ENCODE measurements at places on chromosomes 16 and 17.

GRCh38 chr16:10971560-10971961, 27.2 kb downstream of the CLEC16A start:
- no peak for DNase-seq

GRCh38 chr16:47387026-47387734, 73.7 kb downstream of the ITFG1 start:
- DNase-seq = no peak

DNA sequence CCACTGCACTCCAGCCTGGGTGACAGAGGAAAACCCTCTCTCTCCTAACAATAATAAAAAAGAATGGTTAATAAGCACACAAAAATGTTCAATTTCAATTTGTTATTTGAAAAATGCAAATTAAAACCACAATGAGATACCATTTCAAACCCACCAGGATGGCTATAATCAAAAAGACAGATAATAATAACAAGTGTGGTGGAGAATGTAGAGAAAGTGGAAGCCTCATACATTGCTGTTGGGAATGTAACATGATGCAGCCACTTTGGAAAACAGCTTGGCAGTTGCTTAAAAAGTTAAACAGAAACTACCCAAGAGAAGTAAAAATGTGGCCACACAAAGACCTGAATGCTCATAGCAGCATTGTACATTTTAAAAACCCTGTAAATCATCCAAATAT, 51.8 kb upstream of the MAP3K14 start:
- DNase-seq = no peak

GRCh38 chr17:896953-897661, 82.5 kb downstream of the NXN start:
- DNase-seq = no peak

- no peak for DNase-seq
Observed at GRCh38 chr17:330993-331701, 21.5 kb downstream of the RPH3AL start.

DNA sequence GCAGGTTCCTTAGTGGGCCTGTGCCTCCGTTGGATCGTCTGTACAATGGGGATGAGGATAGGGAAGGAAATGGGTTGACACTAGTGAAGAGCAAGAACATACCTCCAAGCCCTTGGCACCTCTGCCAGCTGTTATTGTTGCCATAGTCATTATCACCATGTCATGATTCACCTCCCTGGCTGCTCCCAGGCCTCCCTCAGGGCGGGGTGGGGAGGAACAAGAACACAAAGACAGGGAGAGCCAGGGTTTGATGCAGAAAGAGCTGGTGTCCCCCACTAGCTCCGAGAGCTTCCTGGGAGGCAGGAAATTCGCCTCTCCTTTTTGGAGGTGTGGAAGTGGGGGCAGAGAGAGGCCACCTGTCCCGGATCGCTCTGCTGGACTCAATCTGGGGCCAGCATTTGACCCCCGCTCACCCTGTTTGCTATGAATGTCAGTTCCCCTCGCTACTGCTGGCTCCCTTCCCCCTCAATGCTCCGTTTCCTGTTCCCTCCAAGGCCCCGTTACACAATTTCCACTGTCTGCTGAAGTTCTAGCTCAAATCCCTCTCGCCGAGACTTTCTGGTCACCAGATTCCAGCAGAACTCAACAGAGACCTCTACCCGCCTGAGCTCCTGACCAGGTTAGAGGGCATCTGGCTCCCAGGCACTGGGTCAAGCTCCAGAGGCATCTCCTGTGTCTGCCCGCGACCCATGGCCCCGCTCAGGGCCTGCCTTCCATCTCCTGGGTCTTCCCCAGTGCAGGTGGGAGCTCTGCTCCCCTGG, 9.1 kb downstream of the TIMP2 start:
- DNase-seq = no peak

GRCh38 chr16:69471121-69471520, 46.7 kb downstream of the CYB5B start:
- no peak for DNase-seq

GRCh38 chr17:68733241-68734176, 132.3 kb upstream of the FAM20A start:
- DNase-seq = no peak

- DNase-seq = no peak
Observed at GRCh38 chr17:19986941-19987861, 9.6 kb upstream of the AKAP10 start.

DNA sequence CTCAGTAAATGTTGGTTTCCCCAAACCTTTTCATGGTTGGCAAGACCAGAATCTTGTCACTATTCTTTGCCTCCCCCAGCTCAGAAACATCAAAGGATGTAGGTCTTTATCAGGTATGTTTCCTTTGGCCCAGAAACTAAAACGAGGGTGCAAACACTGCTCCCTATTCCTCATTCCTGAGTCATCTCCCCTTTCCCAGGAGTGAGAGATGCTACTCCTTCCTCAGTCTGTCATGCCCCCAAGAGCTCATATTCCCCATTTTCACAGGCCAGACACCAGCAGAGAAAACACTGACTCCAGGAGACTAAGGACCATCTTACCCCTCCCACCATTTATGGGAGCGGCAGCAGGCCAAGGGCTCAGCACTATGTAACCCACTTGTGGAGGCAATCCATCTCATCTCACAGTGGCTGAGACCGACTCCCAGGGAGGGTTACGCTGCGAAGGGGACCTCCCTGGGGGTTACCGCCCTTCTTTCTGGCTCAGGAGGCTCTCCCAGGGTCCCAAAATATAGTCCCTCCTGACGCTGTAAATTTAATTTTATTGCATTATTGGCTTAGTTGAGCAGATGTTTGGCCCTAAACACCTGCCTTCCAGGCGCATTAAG, 1.5 kb downstream of the GEMIN4 start:
- DNase-seq = no peak

DNA sequence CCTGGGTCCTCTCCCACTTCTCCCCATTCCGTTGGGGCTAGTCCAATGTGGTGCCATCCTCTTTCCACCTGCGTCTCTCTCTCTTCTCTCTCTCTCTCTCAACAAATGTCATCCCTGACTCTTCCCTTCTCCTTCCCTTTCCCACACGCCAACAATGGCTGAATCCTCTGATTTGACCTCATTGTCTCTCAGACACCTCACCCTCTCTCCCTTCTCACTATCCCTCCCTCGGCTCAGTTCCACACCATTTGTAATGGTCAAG, 628 bp upstream of the ZNF18 start:
- DNase-seq = no peak

- DNase-seq = no peak
Observed at GRCh38 chr17:29612404-29613280, 10.1 kb downstream of the CORO6 start.

DNA sequence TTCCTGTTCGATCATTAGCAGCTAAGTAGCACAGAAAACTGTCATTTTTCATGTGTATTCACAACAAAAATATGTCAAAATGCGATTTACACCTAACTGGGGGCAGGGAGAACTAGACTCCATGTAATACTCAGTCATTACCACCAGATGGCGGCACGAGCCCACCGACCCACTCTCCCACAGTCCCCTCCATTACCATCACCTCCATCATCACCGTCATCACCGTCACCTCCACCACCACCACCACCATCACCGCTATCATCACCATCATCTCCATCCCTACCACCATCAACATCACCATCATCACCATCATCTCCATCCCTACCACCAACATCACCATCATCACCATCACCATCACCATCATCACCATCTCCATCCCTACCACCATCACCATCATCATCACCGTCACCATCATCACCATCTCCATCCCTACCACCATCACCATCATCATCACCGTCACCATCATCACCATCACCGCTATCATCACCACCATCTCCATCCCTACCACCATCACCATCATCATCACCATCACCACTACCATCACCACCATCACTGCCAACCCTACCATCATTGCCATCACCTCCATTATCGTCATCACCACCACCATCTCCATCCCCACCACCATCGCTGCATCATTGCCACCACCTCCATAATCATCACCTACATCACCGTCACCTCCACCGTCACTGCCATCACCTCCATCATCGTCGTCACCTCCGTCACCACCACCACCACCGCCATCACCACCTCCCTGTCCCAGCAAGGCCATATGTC, 14.4 kb downstream of the NDUFAF8 start:
- no peak for DNase-seq

DNA sequence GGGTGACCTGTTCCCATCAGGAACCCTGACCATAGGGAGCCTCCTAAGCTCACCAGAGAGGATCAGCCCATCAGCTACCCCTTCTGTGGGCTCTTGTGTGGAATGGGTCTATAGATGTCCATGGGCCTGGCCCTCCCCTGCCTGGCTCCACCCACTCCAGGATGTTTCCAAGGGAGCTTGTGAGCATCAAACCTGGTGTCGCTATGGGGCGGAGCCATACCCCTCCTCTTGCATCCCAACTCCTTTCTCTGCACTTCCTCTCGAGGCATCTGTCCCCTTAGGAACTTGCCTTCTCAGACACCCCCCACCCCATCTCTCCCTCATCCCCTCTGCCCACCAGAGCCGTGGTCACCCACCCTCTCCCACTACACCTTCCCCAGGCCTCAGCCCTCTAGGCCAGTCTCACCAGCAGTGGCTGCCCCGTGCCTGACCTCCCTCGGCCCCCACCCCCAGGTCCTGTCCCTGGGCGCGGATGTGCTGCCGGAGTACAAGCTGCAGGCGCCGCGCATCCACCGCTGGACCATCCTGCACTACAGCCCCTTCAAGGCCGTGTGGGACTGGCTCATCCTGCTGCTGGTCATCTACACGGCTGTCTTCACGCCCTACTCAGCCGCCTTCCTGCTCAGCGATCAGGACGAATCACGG, 10.4 kb downstream of the KCNH6 start:
- DNase-seq = no peak

DNA sequence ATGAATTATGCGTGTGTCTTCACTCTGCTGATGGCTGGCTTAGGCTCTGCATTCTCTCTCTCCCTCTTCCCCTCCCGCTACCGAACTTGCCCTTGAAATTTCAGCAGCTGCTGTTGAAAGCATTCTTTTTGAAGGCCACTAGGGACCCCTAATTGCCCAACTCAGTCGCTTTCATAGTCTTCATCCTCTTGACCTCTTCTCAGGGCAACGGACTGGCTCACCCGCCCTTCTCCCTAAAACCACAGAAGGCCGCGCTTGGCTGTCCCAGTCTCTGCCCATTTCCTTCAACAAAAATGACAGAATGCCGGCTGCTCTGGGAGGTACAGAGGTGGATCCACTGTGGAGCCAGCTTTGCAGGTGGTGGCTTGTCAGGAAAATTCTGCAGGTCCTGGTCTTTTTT, 21.0 kb upstream of the FMNL1 start:
- DNase-seq = no peak

- DNase-seq = peak; percentile 26
Observed at GRCh38 chr16:56191156-56191815, at the start of gene GNAO1. Gene GNAO1 (plus strand): TSS chr16:56191489. CDS start chr16:56192236, 747 bp downstream.

DNA sequence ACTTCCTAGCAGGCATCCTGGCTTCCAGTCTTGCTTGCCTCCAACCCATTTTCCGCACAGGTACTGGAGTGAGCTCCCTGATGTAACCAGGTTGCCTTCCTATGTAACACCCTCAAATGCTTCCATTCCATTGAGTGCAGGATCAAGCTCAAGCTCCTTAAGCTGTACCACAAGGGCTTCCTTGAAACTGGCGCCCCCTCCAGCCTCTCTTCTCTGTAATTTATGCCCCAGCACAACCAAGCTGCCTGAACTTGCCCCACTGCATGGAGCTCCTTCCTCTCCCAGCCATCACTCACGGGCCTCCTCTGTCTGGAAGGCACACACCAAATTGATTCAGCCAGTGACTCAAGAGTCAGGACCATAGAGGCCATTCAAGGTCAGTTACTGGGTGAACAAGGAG, 234.8 kb upstream of the RPL38 start:
- no peak for DNase-seq

GRCh38 chr16:48608871-48609651, 919 bp downstream of the N4BP1 start:
- no peak for DNase-seq

DNA sequence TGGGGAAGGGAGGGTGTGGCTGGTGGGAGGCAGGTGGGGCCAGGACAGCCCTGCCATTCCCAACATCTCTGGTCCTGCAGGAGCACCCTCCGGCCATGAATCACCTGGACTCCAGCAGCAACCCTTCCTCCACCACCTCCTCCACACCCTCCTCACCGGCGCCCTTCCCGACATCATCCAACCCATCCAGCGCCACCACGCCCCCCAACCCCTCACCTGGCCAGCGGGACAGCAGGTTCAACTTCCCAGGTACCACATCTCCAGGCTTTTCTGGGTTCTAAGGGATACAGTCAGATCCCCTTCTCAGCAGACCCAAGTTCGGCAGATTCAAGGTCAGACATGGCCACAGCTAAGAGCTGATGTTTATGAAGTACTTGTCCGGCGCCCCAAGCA, 33.8 kb upstream of the LGALS9 start:
- no peak for DNase-seq

GRCh38 chr16:77117707-77118106, 73.3 kb upstream of the MON1B start:
- no peak for DNase-seq

GRCh38 chr17:61784510-61784909, 78.8 kb downstream of the BRIP1 start:
- DNase-seq = no peak

- peak; percentile 52 for DNase-seq
Observed at GRCh38 chr17:77571155-77571981, 387.1 kb upstream of the TNRC6C start.

DNA sequence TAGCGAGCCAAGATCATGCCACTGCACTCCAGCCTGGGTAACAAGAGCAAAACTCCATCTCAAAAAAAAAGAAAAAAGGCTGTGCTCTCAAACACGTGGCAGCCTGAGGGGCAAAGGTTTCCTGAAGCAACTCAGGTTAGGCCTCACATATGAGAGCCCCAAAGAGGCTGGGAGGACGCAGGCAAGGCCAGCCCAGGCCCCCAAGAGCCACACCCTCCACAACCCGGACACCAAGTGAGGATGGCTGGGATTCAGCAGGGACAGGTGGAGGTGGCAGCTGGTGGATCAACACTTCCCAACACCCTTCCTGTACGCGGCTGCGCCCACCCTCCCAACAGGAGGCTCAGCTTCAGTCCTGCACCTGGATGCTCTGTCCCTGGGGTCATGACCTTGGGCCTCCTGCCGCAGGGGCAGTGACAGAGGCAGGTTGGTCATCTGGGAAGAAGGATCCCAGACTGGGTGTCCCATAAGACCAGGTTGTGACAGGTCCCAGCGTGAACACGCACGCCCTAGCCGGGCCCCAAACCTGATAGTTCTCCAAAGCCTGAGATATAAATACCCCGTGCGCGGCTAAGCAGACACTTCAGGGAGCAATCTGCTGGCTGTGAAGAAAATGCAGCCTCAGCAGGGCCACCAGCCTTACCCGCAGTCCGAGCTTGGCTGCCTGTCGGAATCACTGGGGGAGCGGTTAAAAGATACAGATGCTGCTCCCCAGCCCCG, 78.1 kb downstream of the TIMM22 start:
- peak; percentile 48 for DNase-seq

GRCh38 chr16:66741169-66741900, 10.1 kb downstream of the DYNC1LI2 start:
- no peak for DNase-seq

DNA sequence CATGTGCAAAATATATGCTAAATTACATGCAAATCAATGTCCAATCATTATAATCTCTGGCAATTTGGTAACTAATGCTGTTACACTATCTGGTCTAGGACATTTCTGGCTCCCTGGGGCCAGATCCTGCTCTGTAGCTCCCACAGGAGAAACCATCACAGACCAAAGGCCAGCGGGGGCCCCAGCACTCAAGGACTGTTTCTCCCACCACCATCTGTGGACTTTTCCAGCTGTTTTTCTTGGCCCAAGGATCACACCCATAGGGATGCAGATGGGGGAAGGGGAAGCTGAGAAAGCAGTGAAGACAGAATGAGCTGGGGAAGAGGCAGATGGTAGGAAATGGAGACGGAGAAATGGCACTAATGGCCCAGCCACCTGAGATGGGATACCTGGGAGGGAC, at the start of gene HIGD1B:
Gene HIGD1B (plus strand): TSS at position 298 of the 400 bp plus-strand sequence. CDS start 270 bp downstream, outside the sequence.
- no peak for DNase-seq

Measured in D721Med (cell line).